EL (cell line): ENCODE measurements at places on chromosomes 1 and 21.

DNA sequence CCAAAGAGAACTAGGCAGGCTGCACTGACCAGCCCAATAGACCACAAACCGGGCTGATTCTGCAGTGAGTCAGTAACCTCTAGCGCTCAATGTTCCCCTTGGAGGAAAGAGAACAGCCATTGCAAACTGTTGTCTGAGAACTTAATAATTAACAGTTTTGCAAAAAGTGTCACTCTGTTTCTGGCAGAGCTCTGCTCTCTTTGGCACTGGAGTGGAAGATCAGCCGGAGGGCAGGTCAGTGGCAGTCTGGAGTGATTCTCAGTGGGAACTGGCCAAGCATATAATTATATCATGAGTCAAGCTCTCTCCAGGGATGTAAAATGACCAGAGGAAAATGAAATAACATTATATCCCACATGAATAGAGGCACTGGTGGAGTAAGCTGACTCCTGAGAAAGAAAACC, 238.3 kb downstream of the HLX start:
- DNase-seq, result peak; percentile 86

DNA sequence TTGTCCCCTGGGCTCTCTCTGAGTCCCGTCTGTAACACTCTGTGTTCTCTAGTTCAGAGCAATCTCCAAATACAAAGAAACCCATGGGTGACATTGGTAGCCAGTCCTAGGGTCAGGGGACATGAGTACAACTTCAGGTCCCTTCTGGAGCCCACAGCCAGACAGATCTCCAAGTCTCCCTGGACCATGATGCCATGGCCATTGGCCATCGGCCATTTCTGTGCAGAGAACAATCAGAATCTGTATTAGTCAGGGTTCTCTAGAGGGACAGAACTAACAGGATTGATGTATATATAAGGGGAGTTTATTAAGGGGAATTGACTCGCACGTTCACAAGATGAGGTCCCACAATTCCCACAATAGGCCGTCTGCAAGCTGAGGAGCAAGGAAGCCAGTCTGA, 106.9 kb downstream of the AJAP1 start:
- DNase-seq, result no peak

DNA sequence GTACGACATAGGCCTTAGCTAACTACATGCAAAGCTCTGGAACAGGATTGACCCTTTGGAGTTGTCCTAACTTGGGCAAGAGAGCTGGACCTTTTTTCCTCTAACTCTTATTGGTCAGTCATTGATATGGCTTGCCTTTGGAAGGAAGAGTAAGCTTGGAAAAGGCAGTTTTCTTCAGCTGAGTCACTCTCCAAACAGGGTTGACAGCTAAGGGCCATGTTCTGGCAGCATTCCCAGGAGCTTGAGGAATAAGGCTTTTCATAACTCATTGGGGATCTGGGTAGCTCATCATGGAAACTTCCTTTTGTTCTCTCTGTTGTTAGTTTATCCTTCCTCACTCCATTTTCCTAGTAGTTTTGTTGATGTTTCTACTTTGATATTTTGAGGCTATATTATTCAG, 14.5 kb upstream of the ERRFI1 start:
- peak; percentile 98 for DNase-seq

DNA sequence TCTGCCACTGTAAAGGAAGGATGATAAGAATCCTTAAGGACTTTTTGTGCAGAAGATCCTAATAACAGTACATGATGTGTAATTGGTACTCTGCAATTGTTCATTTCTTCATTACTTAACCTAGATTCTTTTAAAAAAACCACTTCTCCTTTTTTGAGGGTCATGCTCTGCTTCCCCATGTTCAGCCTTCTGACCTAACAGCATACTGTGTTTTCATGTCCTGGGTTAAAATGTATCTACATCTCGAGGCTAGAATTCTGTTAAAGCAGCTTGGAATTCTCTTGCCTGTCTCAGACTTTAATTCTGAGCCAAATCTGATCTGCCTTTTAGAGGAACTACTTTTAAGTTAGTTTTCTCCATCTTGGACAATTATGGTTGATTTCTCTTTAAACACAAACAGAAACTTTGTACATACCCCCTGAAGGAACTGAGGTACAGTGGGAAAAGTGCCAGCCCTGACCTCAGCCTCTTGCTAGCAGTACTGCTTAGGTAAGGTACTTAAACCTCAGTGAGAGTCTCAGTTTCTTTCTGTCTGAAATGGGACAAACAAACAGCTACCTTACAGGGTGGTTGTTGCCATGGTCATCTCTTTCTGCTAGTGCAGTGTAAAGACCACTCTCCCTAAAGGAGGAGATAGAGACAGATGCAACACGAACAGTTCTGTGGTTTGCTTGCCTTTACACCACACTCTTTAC, 103.2 kb upstream of the DYNLT5 start:
- no peak for DNase-seq

DNA sequence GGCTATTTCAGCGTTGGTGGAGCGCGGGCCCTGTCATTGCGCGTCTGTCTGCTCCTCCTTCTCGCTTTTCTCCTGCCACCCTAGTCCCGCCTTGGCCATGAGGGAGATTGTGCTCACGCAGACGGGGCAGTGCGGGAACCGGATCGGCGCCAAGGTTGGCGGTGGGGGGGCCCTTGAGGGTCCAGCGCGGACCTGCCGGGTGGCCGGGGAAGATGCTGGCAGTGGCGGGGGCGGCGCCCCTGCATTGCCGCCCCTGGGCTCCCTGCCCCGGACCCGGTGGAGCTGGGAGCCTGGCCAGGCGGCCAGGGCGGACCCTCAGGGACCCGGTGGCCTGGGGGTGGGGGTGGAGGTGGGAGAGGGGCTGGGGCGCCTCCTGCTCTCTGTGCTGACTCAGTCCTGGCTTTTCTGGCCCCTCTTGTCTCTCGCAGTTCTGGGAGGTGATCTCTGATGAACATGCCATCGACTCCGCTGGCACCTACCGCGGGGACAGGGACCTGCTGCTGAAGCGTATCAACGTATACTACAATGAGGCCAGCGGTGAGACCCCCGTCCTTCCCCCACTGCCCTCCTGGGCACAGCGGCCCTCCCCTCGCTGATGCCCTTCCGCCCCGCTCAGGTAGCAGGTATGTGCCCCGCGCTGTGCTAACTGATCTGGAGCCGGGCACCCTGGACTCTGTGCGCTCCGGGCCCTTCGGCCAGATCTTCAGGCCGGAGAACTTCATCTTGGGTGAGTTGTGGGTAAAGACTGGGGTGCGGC, 58.3 kb upstream of the MAP1LC3C start:
- DNase-seq, result no peak

GRCh38 chr1:156295391-156295947, at the start of gene GLMP:
Gene GLMP, minus strand, starts transcription at chr1:156295679. Its CDS starts 34 bp downstream, at chr1:156295645.
- peak; percentile 63 for DNase-seq

GRCh38 chr1:94828251-94828650, 8.1 kb downstream of the SLC44A3 start:
- no peak for DNase-seq

DNA sequence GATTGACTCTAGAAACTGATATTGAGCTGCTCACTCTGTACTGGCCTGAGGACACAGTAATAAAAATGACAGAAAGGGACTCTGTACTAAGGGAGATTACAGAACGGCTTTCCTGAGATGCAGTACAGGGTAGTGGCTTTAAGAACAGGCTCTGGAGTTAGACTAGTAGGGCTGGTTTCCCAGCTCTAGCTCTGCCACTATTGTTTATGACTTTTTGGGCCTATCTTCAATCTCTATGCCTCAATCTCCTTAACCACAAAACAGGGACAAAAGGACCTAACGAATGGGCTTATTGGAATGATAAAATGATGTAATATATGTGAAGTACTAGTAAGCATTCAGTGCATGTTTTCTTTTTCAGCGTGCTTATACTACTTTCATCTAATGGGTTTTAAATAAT, 1.4 kb downstream of the DEPDC1 start:
- peak; percentile 13 for DNase-seq

DNA sequence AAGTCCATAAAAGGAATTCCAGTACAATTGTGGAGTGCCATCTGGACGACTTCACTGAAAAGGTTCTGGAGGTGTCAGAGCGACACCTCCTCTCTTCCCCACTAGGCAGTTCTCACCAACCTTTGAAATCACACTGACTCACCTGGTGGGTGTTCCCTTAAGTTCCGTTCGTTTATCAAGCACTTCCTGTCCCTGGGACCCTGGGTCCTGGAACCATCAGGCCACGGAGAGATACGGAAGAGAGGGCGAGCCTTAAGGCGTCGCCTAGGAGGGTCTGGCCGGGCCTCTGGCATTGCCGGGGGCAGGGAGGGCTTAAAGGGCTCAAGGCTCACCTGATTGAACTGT, 317 bp downstream of the SPAG17 start:
- DNase-seq, result no peak

DNA sequence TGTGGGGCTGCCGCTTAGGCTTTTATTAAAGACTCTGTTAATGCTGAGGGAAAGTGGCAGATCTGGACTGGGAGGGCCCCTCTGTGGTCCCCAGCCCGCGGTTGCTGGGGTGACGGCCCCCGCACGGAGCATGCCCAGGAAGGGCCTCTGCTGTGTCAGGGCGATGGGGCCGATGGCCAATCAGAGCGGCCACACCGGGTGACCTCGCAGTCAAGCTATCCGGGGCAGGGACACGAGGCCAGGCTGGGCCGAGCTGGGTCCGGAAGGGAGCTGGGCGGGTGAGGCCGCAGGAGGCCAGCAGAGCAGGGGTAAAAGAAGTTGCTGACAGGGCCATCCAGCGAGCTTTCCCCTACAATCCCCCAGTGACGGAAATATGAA, 145.1 kb downstream of the CASZ1 start:
- DNase-seq, result peak; percentile 43

DNA sequence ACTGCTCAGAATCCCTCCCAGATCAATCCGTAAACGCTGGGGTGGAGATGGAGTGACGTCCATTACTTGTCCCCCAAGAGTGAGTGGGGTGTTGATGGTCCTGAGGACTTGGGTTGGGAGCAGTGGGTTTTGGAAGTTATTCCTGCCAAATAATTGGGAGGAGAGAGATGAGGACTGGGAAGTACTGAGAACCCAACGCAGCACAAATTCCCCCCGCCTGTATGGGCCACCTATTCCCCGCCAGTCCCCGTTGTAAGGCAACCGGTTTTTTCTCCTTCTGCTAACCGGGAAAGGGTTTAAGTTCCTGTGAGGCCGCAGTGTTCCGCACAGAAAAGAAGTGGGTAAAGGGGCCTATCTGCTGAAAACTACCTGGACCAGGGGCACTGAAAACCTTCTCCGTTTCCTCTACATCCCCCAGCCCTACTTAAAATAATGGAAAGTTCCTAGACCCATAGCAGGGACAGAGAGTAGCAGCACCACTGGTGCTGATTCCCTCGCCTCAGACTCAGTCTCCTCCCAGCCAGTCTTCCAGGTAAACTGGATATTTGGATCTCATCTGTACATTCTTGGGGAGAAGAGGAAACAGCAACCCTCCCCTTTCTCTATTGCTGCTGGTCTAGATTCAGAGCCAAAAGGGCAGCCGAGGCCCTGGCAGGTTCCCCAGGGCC, 738 bp downstream of the LURAP1 start:
- DNase-seq, result no peak

DNA sequence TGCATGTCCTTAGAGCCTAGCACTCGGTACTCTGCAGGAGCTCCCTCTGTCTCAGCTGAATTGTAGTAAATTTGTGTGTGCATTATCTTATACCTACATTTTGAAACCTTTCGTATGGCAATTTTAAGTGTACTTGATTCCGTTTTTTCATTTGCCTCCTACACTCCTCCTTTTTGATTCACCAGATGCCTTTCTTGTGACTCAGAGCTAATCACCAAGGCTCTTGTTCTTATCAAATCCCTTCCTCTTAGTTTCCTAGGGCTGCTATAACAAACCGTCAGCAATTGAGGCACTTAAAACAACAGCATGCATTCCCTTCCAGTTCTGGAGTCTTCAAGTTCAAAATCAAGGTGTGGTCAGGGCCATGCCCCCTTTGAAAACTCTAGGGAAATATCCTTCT, 261.0 kb downstream of the ASTN1 start:
- DNase-seq, result peak; percentile 8

DNA sequence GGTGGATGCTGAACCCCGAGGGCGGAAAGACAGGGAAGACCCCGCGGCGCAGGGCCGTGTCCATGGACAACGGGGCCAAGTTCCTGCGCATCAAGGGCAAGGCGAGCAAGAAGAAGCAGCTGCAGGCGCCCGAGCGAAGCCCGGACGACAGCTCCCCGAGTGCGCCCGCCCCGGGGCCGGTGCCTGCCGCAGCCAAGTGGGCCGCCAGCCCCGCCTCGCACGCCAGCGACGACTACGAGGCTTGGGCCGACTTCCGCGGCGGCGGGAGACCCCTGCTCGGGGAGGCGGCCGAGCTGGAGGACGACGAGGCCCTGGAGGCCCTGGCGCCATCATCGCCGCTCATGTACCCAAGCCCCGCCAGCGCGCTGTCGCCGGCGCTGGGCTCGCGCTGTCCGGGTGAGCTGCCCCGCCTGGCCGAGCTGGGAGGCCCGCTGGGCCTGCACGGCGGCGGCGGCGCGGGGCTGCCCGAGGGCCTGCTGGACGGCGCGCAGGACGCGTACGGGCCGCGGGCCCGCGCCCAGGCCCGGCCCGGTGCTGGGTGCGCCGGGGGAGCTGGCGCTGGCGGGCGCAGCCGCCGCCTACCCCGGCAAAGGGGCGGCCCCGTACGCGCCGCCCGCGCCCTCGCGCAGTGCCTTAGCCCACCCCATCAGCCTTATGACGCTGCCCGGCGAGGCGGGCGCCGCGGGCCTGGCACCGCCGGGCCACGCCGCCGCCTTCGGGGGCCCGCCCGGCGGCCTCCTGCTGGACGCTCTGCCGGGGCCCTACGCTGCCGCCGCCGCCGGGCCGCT, 20.7 kb downstream of the FOXO6 start:
- DNase-seq, result peak; percentile 64

- DNase-seq, result no peak
Measured at GRCh38 chr1:97457446-97458089, 463.3 kb downstream of the DPYD start.

GRCh38 chr21:36255663-36256062, 64.3 kb upstream of the MORC3 start:
- DNase-seq, result no peak

DNA sequence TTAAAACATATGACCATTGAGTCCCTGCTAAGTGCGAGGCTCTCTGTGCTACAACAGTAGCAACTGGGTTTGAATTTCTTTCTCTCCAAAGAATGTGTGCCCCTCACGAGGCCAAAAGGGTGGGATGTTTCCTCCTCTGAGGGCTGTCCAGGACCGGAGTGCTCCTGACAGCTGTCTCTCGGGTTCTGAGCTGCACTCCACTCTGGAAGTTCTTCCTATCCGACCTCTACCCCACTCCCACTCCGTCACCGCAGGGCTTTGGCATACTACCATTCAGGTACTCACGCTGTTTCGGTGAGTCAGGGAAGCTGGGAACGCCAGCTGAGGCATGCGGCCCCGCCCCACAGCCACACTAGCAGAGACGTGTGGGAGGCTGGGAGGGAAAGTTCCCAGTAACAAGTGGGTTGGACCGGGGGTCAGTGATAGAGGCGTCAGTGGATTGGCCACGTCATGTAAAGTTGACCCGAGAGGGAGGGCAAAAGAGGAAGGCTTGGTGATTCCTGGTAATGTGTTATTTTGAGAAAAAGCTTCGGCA, 705 bp upstream of the SLC50A1 start:
- DNase-seq, result peak; percentile 96

- DNase-seq, result no peak
Measured at GRCh38 chr1:114318961-114319360, 165.3 kb upstream of the SYT6 start.

DNA sequence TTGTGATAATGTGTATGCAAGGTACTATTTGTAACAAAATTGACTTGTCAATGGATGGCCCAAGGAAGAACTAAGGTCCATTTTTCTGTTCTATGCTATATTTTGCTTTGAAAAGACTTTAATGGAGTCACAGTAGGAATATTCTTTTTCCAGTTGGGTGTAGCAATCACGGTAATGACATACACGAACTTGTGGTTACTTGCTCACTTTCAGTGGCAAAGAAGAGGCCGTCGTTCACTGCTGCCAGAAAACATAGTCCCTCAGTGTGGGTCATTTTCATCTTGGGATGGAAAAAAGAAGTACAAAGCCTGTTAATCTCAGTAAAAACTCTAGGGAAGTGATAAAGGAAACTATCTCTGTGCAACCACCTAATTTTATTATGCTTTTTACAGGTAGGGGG, 47.8 kb upstream of the LAMC2 start:
- DNase-seq, result no peak
